ENCODE measurements at places on chromosomes 12 and 14.

DNA sequence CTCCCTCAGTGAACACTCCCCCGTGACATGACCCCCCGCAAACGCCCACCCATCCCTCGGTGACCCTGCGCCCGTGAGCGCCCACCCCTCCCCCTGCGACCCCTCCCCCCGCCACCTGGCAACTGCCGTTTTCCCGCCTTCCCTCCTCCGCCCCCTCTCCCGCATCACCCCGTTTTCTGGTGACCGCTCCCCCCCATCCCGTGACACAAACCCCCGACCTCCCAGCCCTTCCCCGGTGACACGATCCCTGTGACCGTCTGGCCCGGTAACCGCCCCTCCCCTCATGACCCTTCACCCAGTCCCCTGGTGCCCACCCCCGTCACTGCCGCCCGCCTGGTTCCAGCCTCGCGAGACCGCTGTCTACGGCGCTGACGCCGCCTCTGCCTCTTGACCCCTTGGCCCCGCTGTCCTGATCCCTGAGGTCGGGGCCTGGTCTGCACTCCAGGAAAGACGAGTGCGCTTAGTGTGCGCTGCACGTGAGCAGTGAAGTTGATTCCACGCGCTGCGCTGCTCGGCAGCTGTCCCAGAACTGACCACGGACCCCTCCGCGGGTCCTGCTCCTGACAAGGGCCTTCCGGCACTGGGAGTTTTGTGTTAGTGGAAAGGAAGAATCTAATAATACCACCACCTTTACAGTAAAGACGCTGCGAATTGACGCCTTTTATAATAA lies 59.4 kb downstream of the DDX51 start:
- peak; percentile 17 for DNase-seq

- no peak for DNase-seq
These were observed 158.9 kb upstream of the BTG1 start for GRCh38 chr12:92304371-92305055.

DNA sequence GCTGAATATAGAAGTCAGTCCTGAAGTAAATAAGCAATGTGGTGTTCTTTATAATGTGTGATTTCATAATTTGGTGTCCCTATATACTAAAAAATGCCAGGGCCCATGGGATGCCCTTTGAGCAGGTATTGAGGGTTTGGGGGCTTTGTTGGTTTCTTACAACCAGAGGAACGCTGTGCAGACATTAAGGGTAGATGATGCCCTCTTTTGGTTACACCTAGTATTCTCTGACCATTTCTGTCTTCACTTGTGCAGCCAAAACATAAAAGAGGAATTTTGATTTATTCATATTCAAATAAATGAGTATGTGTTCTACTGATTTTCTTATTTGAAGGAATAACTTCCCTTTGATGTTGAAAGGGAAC lies 3.0 kb downstream of the LGR5 start:
- no peak for DNase-seq

GRCh38 chr14:23095196-23096108 lies at the start of gene C14orf119:
Gene C14orf119, plus strand, starts transcription at chr14:23095505. Its CDS starts 2,154 bp downstream, at chr14:23097659.
- DNase-seq = peak; percentile 100

- peak; percentile 51 for DNase-seq
These were observed 138.4 kb downstream of the STXBP6 start for GRCh38 chr14:24911324-24912109.

GRCh38 chr14:54967496-54967895 lies 59.4 kb downstream of the WDHD1 start:
- no peak for DNase-seq

DNA sequence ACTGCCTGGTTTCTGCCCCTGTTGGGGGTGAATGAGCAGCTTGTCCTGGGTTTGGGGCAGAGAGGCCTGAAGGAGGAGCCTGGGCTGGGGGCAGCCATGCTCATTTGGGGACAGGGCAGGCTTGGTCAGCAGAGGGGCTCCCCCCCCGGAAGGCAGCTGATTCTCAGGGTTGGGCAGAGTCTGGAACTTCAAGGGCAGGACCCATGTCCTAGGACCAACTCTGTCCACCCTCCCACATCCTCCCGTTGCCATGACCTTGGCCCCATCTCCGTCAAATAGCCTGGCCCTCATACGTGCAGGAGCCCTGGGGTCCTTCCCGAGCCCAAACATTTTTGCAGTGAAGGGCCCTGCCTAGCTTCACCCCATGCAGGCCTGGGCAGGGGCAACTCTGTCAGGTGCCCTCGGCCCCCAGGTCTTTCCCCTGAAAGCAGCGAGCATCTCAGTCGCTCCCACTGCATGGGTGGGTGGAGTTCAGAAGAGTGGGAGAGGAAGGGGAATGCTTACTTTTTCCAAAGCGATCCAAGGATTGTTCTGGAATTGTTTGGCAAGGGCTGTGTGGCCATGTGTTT lies 32.6 kb downstream of the TNFAIP2 start:
- no peak for DNase-seq

GRCh38 chr12:8589679-8590078 lies 23.0 kb downstream of the AICDA start:
- DNase-seq = no peak

GRCh38 chr12:69298133-69298532 lies 50.0 kb upstream of the LYZ start:
- DNase-seq = no peak

DNA sequence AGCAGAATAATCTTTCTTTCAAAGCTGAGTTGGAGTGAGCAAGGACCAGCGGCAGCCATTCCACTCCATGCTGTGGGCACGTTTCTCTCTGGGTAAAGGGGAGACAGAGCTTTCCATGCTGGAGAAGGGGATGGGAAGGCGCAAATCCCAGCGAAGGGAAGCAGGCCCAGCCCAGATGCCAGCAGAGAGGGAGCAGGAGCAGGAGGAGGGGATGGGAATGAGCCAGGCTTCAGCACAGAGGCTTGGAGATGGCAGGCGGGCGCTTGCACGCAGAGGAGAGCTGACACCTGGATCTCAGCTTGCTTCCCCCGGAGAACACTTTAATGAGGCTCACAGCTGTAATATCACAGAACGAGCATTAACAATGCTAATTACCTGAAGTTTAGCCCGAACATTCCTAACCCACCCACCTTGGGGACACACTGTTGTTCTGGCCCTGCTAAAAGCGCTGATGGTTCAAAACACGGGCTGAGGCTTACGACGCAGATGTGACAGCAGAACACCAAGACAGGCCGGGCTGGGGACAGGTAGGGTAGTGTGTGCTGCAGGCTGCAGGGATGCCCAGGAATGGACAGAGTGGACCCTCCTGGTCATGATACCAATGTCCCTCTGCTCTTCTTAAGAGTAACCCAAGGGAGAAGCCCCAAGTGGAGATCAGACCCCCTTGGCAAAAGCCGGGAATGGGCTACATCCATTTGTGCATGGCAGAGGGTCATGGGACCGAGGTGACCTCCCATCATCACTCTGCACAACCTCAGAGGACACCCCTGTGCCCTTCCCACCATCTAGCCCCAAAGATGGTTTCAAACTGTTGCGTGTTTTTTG lies 288.6 kb downstream of the DPF3 start:
- no peak for DNase-seq

- no peak for DNase-seq
These were observed 37.2 kb downstream of the TNFAIP2 start for GRCh38 chr14:103160321-103161053.

DNA sequence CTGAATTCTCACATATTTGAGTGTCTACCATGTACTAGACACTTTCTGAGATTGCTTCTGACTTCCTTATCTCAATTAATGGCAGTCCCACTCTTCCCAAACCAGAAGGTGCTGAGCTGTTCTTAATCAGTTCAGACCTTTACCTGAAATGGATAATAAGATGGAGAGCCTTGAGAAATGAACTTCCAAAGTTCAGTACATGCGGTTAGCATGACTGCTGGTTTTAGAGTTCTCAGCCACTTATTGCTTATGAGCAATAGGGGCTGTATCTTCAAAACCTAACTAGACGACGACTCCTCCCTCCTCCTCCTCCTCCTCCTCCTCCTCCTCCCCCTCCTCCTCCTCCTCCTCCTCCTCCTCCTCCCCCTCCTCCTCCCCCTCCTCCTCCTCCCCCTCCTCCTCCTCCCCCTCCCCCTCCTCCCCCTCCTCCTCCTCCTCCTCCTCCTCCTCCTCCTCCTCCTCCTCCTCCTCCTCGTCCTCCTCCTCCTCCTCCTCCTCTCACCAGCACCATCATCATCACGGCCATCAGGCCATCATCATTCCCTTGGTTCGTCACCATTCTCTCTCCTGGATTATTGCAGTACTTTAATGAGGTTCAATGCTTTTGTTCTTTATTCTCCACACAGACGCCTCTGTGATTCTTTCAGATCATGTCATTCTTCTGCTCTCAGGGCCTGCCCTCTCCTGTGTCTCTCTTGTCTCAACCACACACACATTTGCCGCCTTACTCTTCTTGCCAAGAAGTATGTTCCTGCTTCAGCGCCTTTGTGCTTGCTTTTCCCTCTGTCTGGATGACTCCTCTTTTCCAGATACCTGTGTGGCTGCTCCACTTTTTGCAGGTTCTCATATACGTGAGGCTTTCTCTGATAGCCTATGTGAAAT lies 2.7 kb downstream of the PCNX1 start:
- DNase-seq = no peak

DNA sequence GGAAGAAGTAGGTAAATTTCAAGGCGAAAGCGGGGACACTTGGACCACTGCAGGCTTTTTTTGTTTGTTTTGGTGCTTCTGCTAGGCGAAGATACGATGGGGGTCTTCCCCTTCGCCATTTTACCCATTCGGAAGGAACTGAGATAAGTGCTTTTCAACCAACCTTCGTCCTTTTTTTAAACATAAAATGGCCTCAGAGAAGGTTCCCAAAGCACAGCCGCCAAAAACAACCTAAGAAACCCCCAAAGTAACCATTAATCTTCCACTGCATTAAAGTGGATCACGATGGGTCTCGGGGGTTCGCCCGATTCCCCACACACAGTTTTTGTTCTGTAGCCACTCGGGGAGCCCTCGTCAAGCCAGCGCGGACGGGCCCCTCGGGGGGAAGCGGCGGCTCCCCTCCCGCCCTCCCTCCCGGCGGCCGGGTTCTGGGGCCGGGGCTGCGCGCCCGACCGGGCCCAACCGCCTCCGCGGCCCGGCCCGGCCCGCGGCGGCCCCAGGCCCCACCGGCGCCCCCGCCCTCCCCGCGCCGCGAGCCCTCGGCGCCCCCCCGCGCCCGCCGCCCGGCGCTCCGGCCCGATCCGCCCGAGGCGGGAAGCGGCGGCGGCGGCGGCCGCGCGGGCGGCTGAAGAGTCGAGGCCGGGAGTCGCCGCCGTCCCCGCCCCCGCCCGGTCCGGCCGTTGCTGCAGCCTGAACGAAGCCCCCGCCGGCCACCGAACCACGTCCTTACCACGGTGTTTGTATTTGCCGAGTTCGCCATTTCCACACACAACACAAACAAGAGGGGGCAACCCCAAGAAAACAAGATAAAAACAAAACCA lies 790 bp downstream of the GTF2A1 start:
- peak; percentile 67 for DNase-seq

DNA sequence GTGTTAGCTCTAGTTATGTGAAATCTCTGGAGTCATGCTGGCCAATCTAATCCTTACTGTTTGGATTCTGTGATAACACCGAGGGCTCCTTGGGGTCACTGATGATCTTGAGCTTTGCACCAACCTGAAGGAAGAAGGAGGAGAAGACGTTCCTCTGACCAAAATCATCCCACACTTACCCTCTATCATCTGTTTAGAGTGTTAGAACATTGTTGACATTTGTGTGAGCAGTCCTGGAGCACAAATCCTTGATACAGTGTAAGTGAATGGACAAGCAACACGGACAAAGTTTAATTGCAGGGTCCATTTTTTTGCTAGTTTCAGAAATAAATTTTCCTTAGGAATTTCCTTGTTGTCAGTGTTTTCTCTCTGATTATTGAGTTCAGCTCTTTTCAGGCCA lies 181.7 kb downstream of the AKAP6 start:
- no peak for DNase-seq

DNA sequence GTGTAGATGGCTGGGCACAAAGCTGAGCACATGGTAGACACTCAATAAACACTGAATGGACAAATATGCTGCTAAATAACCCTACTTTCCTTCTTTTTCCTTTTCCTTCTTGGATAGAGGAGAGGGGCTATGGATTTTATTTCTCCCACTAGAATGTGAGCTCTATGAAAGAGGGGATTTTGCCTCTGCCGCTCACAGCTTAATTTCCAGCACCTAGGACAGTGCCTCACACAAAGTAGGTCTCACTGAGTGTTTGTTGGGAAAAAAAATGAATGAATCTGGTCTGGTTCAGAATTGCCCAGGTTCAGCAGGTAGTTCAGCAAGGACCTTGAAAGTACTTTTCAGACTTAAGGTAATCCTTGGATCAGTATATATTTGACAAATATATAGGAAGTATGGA lies 65.5 kb downstream of the WSCD2 start:
- no peak for DNase-seq

- DNase-seq = no peak
These were observed 179.4 kb downstream of the KSR2 start for GRCh38 chr12:117789195-117789912.

- no peak for DNase-seq
These were observed 123.1 kb downstream of the NPAS3 start for GRCh38 chr14:33061667-33062325.

DNA sequence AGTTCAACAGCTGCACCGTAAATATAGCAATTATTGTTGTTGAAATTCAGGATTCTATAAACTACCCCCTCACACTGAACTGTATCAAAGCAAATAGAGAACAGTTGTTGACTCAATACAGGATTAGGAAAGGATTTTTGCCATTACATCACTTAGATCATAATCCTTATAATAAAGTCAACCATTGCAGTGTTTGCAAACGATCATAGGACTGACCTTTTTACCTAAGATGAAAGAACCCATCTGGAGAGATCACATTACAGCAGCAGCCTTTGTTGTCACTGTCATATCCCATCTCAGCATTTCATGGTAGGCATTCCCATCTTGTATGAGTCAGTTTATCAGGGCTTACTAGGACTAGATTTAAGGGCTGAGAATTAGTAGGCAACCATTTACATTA lies 96.1 kb downstream of the IPO8 start:
- no peak for DNase-seq

DNA sequence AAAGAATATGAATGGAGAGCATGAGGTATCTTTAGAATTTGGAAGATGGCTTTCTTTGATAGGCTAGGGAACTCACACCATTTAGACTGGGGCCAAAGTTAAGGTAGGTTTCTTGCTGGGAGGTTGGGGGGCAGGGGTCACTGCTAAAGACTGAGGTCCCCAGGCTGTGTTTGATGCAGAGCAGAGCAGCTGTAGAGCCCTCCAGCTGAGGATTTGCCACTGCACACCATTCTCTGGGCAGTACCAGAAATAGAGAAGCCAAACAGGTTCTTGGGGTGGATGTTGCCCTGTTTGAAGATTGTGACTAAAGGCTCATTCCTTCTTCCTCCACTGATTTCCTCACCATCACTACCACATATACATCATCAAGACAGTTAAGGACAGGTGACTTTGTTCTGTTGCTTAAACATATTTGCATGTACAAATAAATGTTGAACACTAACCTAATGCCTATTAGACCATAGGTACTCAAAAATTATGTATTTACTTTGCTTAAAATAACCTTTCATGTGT lies 7.9 kb downstream of the NTF3 start:
- no peak for DNase-seq

DNA sequence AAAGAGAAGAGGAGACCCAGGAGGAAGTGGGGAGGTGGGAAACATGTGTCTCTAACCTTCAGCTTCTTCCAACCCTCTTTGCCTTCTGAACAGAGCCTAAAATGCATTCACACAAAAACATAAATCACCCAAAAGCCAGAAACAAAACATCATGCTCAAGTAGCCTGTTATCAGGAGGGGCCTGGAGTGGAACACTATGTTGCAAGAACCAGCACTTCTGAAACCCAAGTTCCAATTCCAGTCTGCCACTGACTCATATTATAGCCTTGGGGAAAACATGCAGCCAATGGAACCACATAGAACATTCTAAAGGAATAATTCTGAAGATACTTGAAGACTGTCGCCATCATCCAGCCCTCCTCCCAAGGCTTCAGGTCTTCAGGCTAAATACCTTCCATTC lies 169.8 kb upstream of the PLXNC1 start:
- no peak for DNase-seq

GRCh38 chr14:89117012-89117411 lies 292.6 kb downstream of the TTC8 start:
- no peak for DNase-seq

Data from hematopoietic multipotent progenitor cell (in vitro differentiated cells).